ENCODE measurements at places on chromosomes 12 and 14. TPM values are rescaled to one million over a fixed set of nuclear protein-coding genes. Genes with fewer than 3 reads are reported as not detected.

KRT1 gene
- polyA plus RNA-seq = 0.33 TPM

PDZRN4 gene
- polyA plus RNA-seq = 0.11 TPM

PYGL gene
- polyA plus RNA-seq = 16.2 TPM

CMA1 gene
- polyA plus RNA-seq = not detected

PIK3C2G gene
- polyA plus RNA-seq = 19.4 TPM

PITPNM2 gene
- polyA plus RNA-seq = 11.3 TPM

AKAP5 gene
- polyA plus RNA-seq = 3.4 TPM

ACYP1 gene
- 55.1 TPM for polyA plus RNA-seq

DNA sequence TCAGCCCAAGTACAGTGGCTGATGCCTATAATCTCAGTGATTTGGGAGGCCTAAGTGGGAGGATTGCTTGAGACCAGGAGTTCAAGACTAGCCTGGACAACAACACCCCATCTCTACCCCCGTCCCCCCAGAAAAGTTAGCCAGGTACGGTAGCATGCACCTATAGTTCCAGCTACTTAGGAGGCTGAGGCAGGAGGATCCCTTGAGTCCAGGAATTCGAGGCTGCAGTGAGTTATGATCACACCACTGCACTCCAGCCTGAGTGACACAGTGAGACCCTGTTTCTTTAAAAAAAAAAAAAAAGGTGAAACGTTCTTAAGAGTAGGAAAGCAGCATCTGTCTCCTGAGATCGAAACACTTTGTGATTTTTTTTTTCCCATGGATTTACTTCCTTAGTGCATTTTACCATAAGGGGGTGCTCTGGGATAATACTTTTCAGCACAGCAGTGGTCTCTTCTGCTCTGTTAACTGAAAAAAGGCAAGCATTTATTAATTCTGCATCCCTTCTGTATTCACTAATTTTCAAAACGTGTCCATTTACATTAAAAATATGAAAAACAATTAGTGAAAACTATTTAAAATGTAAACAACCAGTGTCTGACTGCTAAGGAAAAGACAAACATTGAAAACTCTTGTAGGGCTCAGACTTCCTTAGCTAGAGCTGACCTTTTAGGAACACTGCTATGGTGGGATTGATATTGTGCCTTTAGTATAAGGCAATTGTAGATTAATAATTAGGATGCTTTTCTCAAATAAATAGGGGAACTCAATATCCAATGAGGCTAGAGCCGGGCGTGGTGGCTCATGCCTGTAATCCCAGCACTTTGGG, 31.2 kb upstream of the USP44 start:
- no peak for DNase-seq

GRCh38 chr12:46839964-46840363, 14.2 kb upstream of the SLC38A4 start:
- no peak for DNase-seq

GRCh38 chr12:93825931-93826555, 148.9 kb downstream of the CRADD start:
- no peak for DNase-seq

DNA sequence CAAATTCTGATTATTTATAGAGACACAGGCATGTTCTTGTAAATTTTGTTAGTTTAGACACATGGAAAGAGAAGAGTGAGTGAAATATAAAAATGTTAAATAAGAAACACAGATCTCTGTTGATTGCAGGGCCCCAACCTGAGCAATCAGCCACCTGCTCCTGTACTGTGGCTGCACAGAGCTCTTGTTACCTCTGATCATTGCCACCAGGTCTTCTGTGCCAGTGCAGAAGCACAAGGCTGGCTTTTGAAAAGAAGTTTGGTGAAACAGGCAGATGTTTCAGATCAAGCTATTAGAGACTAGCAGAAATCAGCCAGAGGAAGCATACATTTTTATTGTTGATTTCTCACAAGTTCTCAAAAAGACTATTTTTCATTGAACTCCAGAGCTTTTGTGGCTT, 434.1 kb upstream of the OR4E1 start:
- no peak for DNase-seq

GRCh38 chr12:122354958-122355641, 67.4 kb downstream of the CLIP1 start:
- DNase-seq = no peak

- DNase-seq = no peak
These were observed 6.8 kb downstream of the CCDC198 start for GRCh38 chr14:57486767-57487379.

DNA sequence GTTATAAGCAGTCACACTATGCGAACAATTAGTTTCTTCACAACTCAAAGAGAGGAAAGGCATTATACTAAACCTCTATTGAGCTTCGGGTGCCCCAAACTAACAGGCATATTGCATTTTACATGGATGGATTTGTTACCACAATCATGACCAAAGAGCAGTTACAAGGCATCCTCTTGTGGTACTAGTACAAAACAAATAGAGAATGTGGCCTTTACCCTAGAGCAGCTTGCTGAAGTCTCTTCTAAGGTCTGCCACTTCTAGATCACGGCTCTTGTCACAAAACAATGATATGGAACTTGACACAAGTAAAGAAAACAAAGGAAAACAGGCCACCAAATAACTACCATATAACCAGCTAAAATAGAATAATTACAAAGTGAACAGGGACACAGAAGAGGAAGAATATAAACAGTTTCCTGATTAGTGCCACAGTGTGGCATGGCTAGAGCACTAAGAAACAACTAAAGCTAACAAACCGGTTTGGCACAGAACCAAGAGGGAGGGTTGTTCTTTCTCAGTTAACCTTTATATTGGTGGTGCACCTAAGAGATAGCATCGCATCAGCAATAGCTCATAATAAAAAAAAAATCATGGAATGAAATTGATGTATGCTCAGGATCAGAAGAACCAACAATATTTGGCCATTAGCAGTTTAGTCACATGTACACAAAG, 209.7 kb upstream of the ATP2B1 start:
- no peak for DNase-seq

- DNase-seq = no peak
These were observed 57.2 kb downstream of the ATF7 start for GRCh38 chr12:53568809-53569557.

DNA sequence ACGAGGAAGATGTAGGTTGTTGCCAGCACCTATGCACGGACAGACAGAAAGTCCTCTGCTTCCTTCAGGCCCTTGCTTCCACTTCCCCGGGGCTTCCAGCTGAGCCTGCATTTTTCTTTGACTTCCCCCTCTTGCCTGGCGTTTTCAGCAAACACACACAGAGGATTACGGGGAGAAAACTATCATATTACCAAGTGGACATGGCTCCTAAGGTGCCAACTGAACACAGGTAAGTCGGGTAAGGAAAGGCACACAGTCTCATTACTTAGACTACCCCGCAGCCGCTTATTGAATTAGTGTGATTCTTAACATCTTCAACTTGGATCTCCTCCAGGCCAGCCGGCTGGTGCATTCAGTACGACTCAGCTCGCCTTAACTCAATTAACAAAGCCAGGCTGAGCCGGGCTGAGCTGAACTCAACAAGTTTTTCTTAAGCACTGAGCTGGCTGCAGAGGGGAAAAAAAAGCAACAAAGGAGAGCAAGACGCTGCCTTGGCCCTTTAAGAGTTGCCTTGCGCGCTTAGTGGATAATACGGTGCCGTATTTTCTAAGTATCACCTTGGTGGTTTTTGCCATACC, 19.2 kb upstream of the MAP1LC3B2 start:
- DNase-seq = peak; percentile 79

DNA sequence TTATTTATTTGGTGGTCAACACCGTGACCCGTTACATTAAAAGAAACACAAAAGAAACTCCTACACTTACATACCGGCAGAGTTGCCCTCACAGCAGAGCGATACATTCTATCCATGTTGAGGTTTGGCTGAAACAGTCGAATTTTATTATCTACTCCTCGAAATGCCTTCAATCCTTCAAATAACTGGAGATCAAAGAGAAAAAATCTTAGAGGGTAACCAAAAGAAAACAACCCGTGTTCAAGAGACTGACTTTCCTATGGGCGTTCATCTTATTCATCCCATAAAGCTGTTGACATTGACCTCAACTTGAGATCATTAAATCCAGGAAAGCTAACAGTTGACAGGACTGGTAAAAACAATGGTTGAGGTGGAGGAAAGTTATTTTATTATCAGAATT, 67.7 kb downstream of the BCAT1 start:
- DNase-seq = no peak

- no peak for DNase-seq
These were observed 1149.1 kb downstream of the VRK1 start for GRCh38 chr14:97946240-97946639.

DNA sequence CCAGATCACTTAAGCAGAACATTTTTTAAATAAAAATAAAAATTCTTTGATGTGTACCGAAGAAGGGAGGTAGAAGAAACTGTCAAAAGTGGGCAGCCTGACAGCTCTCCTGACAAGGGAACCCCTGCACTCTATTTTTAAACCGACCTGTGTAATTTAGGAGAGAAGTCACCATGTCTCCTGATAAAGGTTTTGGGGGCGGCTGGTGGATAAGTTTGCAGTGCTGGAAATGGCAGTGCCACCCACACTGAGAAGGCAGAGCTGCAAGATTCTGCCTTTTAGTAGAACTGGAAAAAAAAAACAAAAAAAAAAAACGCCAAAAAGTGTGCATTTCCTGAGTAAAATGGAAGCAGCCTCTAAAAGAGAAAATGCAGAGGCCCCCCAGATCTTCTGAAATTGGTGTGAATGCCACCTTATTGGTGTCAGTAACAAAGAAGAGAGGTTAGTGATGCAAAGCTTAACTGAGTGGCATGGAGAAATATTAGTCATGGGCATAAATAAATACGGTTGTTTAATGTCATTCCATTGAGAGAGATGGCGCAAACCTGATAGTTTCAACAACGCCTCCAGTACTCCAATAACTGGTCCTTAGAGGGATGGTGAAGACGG, 24.7 kb downstream of the DUSP6 start:
- DNase-seq = no peak

DNA sequence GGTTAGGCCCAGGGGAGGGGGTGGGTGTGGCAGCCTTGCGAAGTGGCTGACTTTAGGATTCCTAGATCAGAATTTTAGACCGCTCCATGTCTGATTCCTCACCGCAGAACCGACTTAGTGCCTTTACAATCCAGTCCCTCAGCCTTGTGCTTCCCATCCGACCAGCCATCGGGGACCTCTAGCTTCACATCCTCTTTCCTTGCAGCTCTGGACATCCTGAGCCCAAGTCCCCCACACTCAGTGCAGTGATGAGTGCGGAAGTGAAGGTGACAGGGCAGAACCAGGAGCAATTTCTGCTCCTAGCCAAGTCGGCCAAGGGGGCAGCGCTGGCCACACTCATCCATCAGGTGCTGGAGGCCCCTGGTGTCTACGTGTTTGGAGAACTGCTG, 557 bp downstream of the COPS7A start:
- no peak for DNase-seq

DNA sequence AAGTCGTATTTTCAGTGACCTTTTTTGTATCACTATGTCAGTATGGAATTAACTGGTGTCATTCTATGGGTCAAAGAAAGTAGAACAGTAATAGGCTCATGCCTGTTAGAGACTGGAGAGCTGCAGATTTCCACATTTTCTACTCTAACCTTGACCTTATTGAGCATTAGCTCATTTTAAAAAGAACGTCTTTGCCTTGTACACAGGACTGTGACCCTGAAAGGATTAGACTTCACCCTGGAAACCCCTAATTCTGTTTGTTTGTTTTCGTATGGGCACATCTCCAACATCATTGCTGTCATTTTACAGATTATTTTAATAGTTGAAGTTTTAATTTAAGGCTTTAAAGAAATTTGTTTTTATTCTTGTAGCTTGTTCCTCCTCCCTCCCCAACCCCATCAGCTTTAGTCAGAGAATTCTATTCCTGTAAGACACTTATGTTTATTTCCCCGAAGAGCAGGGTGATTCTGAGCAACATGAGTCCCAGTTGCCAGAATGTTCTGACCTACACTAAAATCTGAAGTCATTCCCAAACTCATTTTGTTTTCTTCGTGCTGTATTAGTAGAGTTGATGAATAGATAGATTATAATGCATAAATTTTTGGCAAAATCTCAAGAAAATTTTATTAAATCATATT, 451.3 kb downstream of the FOXG1 start:
- DNase-seq = no peak

GRCh38 chr12:7628381-7628961, 37.2 kb downstream of the APOBEC1 start:
- DNase-seq = no peak

- no peak for DNase-seq
These were observed 27.7 kb downstream of the JKAMP start for GRCh38 chr14:59511916-59512575.

DNA sequence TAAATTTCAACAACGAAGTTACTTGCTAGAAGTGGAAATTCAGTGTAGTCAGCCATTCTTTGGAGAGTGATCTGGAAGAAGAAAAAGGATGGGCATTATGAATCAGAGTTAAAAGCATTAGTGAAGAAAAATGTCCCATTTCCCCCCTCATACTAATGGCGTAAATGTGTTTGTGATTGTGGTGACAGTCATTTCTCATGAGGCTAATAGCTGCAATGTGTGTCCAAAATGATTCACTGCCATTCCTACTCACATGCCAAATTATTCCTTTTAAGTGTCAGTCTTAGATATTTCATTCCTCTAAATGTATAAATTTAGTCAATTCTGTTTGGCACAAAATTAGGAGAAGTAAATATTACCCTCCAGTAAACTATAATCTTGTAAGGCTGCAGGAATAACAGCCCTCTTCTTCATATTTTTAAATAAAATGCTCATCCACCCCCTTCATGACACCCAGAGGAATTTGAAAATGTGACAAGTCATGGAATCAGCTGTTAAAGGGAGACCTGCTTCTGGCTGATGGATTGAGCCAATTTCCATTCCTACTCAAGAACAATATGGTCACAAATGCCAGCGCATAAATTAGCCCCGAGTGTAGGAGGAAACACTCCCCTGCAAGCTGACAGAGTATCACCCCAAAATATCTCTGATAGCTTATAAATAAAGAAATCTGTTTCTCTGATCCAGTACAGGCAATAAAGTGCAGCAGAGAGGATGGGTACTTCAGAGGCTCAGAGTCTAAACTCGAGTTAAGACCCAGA, 912.3 kb upstream of the SEL1L start:
- DNase-seq = no peak

GRCh38 chr14:36383767-36384431, 63.5 kb upstream of the MBIP start:
- no peak for DNase-seq

DNA sequence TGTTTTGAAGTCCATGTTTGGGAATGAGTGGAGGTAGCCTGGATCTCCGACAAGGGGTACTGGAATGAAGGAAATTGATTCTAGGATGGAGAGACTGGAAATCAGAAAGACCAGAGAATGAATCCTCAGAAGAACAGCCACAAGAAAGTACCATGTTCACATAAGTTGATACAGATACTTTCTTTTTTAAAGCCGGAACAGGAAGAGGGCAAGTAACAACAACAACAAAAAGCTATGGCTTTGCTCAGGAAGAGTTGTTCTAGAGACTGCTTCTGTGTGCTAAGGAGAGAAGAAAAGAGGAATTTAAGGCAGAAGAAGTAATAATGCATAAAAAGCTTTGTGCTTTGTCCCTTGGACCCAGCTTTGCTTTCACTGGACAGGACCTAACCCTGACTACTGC, 6.2 kb downstream of the TC2N start:
- DNase-seq = no peak

- DNase-seq = no peak
These were observed 2.8 kb upstream of the LTBP2 start for GRCh38 chr14:74614508-74615495.

GRCh38 chr12:110639336-110640141, 25.6 kb downstream of the TCTN1 start:
- DNase-seq = no peak

Measured in left lung (tissue), 14 donors.